Hematopoietic multipotent progenitor cell treated with erythropoietin and hydrocortisone succinate and interleukin-3 and kit ligand, for 8 days (in vitro differentiated cells): ENCODE measurements at places on chromosomes 7 and 10.
A peak's percentile ranks its signal among the peaks of the same experiment; 100 is the strongest.

DNA sequence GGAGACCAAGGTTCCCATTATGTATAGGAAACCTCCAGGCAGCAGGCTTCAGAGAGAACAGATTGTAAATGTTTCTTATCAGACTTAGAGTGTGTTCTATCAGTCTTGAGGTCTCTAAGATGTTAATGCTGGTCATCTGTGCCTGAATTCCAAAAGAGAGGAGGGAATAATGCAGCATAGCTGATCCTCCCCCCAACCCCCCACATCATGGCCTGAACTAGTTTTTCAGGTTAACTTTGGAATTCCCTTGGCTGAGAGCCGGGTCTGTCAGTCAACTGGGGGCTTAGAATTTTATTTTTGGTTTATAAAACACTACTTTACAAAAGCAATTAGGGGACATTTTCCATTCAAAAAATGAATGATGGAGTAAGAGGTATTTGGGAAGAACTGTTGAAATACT, 184.3 kb downstream of the NEBL start:
- DNase-seq, result no peak

- no peak for DNase-seq
Observed at GRCh38 chr10:69102440-69102839, 14.5 kb downstream of the SRGN start.

- no peak for DNase-seq
Observed at GRCh38 chr7:105230486-105230885, 158.2 kb downstream of the SRPK2 start.

GRCh38 chr10:128067691-128068397, 58.4 kb downstream of the MKI67 start:
- DNase-seq, result no peak

DNA sequence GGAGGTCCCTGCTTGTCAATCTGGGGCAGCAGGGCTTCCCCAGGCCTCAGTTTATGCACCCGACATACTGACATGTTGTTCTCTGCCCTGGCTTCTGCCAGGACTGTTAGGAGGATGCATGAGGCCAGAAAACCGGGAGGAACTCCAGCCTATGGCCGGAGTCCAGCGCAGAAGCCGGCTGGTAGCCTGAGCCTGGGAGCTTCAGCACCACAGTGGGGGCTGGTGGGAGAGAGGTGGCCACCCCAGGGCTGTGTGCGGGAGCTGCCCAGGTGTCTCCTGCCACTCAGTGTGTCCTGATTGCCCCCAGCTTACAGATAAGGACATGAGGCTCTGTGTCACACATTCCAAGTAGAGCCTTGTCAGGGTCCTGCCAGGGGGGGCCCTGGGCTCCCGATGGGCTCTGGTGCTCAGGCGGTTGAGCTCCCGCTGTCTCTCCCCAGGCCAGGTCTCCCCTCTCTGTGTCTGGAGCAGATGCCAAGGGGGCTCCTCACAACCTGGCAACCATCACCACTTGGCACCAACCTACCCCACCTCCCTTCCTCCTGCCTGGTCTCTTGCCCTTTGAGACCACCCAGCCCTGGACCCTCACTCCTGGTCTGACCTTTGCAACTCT, 32.3 kb downstream of the PPIF start:
- no peak for DNase-seq

DNA sequence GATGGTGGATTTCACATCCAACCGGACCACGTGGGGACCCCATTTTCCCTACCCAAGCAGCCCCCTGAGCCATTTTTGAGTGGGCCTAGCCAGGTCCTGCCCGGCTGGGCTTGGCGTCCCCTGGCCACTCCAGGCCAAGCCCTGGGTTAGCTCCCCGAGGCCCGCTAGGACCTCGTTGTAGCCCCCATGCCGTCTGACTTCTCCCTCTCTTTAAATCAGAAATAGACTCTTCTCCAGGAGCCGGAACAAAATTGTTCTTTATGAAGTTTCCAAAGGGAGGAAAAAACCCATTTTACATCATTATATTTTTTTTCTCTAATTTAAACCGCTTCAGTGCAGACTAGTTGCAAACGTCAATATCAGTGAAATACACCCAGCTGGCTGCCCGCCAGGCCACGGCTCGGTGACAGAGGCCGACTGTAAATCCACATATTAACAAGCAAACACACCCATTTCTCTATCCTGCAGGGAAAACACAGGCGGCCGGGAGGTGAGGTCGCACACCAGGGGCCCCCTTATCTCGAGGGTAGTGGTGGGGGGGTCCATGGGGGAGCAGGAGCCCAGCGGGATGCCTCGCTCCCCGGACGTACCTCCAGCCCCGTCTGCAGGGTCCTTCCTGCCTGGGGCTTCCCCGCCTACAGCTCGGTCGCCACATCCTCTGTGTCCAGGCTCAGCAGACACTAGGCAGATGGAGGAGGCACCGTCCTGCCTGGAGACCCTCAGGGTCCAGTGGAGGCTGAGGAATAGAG, 72.7 kb downstream of the ELFN1 start:
- DNase-seq, result peak; percentile 80

GRCh38 chr7:45050198-45050597, 38.6 kb downstream of the NACAD start:
- no peak for DNase-seq

DNA sequence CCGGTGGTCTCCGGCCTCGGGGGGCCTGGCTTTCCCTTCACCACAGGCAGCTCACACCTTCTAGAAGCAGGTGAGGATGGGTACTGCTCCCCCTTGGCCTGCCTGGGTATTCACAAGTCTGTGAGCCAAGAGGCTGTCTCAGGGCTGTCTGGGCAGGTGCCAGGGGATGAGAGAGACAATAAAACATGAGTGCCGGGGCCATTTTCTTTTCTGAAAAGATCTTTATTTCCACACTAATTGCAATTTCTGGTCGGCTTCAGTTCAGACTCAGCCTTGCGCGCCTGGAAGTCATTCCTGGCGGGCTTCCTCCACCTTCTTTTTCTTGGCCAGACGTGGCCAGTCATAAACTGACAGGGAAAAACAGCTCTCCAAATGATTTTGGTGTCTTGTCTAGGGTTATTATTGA, 171.2 kb downstream of the ARHGAP12 start:
- DNase-seq, result no peak

- no peak for DNase-seq
Observed at GRCh38 chr10:123301077-123301857, 147.1 kb downstream of the BUB3 start.

DNA sequence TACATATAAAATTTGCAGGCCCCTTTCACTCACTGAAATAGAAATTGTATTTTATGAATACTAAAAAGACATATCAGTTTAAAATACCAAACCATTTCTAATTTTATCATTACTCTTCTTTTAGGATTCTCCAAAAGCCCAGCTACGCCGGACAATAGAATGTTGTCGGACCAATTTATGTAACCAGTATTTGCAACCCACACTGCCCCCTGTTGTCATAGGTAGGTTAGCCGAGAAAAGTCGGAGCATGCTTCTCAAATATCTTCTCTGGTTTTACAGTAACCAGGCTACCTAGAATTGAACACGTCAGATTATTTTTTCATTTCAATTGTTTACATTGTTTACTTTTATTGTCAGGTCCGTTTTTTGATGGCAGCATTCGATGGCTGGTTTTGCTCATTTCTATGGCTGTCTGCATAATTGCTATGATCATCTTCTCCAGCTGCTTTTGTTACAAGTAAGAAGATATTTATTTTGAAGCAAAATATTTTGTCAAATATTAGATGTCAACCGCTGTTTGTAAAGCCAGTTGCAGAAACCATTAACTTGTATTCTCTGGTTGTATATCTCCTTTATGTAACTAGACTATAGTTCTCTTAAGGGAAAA, 57.6 kb downstream of the MMRN2 start:
- DNase-seq, result peak; percentile 53

DNA sequence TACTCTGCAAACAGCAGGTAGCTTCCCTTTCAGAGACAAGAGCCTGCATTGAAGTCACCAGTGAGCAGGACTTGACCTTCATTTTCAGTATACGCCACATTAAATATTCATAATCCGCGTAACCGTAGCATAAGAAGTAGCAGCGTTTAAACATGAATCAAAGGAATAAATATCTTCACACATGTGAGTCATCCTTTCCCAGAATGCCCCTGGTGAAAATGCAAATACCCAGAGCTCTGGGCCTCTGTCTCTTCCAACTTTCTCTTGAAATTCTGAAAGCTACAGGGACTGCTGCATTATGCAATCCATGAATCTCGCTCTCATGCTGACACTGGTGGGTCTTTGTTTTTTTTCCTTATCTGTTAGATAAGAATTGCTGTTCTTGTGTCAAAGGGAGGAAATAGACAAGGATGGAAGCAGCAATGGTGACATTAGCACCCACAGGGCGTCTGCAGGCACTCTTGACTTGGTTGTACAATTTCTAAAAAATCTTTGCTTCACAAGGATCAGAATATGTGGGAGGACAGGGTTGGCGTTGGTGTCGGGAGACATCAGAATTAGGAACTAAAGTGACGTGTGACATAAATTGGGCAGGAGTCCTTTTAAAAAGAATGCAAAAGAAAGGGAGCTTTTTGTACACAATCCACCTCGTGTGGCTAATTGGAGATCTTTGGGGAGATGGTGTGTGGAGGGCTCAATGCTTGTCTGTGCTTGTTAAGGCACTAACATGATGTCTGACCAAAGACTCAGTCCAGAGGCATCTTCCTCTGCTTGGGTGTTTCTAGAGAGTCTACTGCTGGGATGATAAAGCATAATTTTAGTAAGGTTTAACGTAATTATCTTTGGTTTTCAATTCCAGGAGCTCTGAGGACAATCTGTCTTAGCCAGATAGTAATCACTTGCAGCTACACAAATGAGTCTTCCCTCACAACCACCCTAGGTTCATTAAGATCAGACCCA, 390.3 kb downstream of the KCNMA1 start:
- peak; percentile 45 for DNase-seq

DNA sequence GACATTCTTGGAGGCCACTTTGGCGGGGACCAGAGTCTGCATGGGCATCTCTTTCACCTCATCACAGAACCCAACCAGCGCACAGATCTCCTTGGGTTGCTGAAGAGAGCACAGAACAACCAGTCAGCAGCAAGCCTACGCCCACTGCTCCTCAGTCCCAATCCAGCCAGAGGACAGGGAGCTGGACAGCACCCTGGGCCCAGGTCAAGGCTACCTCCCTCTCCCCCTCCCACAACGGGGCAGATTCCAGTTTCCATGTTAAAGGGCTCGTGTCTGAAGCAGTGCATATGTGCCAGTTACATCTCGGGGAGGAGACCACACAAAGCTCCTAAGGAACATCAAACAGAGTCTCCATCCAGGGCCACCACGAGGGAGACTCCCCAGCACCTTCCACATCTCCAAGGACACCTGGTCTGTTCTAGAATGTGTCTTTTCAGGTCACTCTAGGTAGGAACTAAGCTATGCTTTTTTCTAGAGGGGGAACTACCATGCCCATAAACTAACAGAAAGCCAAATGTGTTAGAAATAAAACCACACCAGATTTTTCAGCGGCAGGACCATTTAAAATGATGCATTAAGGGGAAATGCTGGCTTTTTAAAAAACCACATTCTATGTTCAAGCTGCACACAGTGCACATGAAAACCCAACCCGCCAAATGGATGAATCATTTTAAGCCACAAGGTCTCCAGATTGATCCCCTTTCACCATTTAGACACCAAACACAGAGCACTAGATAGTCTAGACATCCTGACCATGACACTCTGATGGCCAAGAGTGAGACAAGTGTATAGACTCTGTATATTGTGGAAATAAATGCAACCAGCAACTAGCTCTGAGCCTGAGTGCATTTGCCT, 28.9 kb downstream of the PSAP start:
- no peak for DNase-seq

DNA sequence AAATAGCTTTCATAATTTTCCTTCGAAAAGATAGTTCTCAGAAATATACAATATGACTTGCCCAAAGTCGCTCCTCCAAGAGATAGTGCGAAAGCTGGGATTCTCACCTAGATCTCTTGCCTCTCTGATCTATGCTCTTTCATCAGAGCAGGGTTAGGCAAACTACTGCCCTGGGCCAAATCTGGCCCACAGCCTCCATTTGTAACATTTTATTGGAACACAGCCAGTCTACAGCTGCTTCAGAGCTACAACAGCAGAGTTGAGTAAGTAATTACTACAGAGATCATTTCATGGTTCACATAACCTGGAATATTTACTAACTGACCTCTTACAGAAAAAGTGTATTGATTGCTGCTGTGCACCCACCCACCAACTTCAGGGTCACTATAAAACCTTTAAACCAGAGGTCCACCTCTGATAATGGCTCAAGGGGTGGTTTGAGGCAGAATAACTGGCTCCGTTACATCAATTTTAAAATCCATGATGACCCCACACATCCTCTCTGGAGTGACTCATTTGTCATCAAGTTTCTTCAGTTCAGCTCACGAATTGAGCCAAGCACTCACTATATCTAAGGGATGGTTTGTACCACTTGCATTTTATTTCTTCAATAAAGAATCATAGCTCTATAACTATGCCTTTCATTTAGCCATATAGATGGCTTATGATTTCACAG, 1019.0 kb downstream of the XPNPEP1 start:
- DNase-seq, result no peak
